HT-29 (cell line): ENCODE measurements at places on chromosomes 4 and X.

GRCh38 chr4:78845472-78845871, 69.3 kb downstream of the BMP2K start:
- DNase-seq: no peak

GRCh38 chr4:119017636-119018035, 118.0 kb upstream of the MYOZ2 start:
- DNase-seq: no peak

DNA sequence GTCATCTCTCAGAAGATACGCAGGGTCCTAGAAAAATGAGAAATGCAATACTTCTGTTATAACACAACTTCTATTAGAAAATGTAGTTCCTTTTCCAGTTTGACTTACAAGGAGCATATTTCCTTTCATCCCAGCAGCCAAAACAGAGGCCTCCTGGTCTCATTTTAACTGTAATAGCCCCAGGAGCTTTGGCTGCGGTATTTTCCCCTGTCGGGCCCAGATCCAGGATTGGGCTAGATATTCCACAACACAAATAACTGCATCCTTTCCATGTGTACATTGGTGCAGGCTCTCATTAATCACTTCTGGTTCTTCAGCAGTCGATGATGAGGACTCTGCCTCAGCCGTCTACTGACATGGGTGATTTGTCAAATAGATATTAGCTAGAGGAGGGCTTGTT, 166.1 kb downstream of the TENM3 start:
- DNase-seq: no peak

GRCh38 chrX:117376460-117376859, 740.1 kb downstream of the KLHL13 start:
- DNase-seq: peak; percentile 3

GRCh38 chrX:133859860-133860259, 125.5 kb downstream of the GPC3 start:
- no peak for DNase-seq

DNA sequence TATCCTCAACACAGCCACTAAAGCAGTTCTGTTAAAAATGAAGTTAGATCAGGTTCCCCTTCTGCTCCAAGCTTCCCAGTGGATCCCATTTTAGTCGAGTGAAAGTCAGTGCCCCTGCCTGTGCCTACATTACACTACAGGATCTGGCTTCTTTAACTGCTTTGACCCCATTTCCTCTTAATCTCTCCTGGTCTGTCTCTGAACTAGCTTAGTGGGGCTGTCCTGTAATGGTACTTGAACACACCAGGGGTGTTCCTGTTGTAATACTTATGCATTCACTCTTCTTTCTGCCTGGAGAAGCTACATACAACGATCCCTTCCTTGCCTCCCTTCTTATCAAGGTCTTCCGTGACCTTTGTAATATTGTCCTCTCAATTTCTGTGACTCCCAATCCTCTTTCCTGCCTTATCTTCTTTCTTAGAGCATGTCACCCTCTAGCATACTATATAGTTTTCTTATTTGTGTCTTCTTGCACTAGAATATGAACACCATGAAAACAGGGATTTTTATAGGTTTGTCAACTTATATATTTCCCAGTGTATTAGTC, 16.7 kb downstream of the ARSJ start:
- DNase-seq: no peak

GRCh38 chr4:53156896-53157295, 209.0 kb downstream of the SCFD2 start:
- no peak for DNase-seq
